ENCODE measurements at places on chromosomes 12 and 14. TPM values are rescaled to one million over a fixed set of nuclear protein-coding genes. Genes with fewer than 3 reads are reported as not detected.

DNA sequence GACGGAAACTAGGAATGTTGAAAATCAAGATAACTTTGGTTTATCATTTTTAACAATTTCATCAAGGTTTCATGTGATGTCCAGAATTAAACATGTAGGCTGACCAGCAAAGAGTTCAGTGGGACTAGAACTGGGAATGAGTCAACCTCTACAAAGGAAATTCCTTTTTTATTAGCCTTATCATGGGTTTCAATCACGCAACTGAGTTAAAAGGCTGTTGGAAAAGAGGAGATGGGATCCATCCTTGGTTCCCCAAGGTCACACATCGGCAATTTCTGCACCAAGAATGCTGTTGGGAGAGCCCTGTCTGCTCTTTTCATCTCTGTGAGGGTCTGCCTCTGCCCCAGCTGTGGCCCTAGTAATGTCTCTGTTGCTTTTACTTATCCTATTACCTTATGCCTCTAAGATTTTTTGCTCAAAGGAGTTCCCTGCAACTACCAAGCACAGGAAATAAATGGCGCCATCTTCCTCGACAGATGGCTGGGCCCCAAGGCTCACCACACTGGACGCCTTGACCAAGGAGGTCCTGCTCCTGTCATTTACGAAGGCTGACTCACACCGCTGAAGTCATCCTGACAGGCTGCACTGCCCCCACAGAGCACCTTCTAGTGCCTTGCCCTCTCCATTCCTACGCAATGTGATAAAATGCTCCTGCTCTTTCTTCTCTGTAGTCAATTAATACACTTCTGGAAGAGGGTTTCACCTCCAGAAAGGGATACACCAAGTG, 367.4 kb downstream of the GXYLT1 start:
- DNase-seq = no peak

DNA sequence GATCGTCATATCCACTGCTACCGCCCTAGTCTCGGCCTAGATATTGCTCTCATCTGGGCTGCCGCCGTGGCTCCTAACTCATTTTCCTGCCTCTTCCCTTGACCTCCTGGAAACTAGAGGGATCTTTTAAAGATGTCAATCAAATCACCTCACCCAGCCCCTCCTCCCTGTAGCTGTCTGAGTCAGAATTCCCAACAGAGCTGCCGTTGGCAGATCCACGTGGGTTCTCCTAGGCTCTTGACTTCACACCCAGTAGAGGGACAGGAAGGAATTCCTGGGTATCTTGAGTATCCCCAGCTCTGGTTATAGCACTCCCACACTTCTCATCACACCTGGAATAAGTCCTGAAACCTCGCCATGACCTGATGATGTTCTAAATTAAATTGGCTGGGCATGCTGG, 11.9 kb downstream of the TGFB3 start:
- no peak for DNase-seq

DNA sequence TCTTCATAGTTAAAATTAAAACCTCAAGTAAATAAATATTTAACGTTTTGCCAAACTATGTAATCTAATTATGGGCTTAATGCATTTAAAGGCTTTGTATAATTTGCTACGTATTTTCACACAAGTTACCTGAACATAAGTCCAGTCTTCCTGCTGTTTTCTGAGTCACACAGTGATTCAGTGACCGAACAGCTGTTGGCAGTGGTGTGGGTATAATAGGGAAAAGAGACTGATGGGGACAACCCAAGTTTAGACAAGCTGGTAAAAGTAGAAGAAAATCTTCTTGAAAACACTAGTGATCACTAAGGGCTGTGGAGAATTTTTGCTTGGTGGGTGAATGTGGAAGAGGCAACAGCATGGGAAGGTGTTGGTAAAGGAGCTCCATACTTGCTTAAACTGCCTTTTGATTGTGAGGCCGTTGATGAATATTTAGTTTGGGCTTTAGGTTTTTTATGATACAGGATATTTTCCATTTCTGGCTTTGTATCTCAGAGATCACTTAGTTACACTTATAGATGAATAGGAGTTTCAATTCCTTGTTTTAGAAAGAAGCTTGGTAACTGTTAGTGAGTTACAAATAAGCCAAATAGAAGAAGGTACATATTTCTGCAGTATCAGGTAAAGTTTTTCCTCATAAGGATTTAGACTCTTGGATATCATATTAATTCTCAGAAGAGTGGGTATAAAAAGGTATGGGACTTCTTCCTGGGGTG, 23.9 kb downstream of the LRRK2 start:
- DNase-seq = no peak

GRCh38 chr14:25003537-25003936, 46.4 kb downstream of the STXBP6 start:
- DNase-seq = no peak

DNA sequence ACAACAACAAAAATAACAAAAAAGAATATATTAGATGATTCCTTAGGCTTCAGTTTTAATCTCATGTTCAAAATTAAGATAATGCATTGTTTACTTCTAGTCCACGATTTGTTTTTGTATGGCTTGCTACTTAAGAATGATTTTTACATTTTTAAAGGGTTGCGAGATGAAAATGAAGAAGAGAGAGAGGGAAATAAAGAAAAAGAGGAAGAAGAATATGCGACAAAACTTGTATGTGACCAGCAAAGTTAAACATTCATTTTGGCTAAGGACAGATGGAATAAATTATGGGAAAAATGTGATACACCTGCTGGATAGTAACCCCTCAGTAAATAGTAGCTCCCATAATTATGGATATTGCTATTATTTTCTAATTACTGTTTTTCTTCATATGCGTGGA, 1.2 kb upstream of the GIT2 start:
- no peak for DNase-seq

GRCh38 chr14:104103446-104104075, 18.1 kb downstream of the ASPG start:
- DNase-seq = no peak

GRCh38 chr12:124688356-124688992, 121.1 kb upstream of the NCOR2 start:
- no peak for DNase-seq

- no peak for DNase-seq
Measured at GRCh38 chr14:81400852-81401251, 728 bp upstream of the STON2 start.

DNA sequence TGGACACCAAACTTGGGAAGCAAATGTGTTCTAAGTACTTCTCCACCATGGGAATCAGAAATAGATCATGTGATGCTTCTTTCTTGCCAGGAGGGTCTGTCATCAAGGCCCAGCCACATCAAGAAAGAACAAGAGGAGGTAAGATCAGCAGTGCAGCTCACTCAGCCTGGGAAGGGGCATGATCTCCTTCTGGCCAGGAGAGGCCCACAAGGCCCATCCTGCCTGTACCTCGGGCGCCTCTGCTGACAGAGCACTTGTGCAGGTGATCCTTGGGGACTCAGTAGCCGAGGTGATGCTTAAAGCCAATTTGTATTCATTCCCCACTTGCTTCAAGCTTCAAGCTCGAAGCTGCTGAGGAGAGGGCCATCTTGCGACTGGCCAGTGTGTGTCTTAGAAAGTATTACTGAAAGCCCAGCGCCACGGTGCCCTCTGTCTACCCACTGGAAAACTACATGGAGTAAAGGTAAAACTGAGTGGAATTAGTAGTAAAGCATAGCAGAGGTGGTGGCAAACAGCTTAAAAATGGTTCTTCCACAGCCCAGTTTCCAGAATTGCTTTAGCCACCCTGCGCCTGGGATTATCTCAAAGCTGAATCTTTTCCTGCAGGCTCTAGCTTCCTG, 26.2 kb downstream of the RTRAF start:
- DNase-seq = no peak

- no peak for DNase-seq
Measured at GRCh38 chr14:105299654-105300541, 903 bp downstream of the BRF1 start.

Gene OR6C74
- not detected for total RNA-seq

Gene NYNRIN
- 0.03 TPM for total RNA-seq

Gene COX14
- 45.9 TPM for total RNA-seq

Gene MYF5
- total RNA-seq = not detected

Gene PIANP
- 0.57 TPM for total RNA-seq

Gene PROX2
- 0.13 TPM for total RNA-seq

Gene SPRYD4
- 4.1 TPM for total RNA-seq

Gene CDK4
- total RNA-seq = 382 TPM

Gene CLEC2A
- not detected for total RNA-seq

Gene A2ML1
- total RNA-seq = not detected

Data from activated T-cell treated with anti-CD3 and anti-CD28 coated beads, Interleukin-2, amount 50 U/mL, for 4 hours (primary cell).